Pancreas (tissue), 10 donors: ENCODE measurements at places on chromosomes 6 and 20.

GRCh38 chr6:144246988-144247387 lies 38.1 kb upstream of the UTRN start:
- H3K4me1 ChIP-seq, result no peaks in the 10 kb centered on the region
- DNase-seq, result no peak
- H3K4me3 ChIP-seq, result no peak overlapping the region
- no peaks in the 10 kb centered on the region for H3K27me3 ChIP-seq

DNA sequence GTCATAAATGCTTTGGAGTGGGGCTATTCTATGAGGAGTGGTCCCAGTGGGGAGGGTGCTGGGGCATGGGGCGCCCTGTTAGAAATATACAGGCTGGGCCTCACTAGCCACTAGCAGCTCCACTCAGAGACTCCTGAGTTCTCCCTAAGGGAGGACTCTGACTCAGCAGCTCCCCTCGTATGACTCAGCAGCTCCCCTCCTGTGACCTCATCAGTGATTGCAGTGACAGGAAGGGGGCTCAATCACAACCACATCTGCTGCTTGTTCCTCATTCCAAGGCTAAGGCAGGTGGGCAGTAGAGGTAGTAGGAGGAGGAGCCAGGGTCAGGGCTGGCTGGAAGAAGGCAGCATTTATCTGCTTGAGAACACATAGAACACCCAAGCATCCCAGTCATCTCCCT lies 73.7 kb downstream of the PRND start:
- no peak overlapping the region for H3K27ac ChIP-seq
- no peaks in the 10 kb centered on the region for H3K36me3 ChIP-seq
- H3K27me3 ChIP-seq, result no peaks in the 10 kb centered on the region
- no peaks in the 10 kb centered on the region for H3K4me1 ChIP-seq
- no peak for DNase-seq

- H3K27ac ChIP-seq, result no peak overlapping the region
- no peaks in the 10 kb centered on the region for H3K27me3 ChIP-seq
- H3K4me1 ChIP-seq, result no peaks in the 10 kb centered on the region
- no peak overlapping the region for H3K4me3 ChIP-seq
- no peak for DNase-seq
- no peaks in the 10 kb centered on the region for H3K36me3 ChIP-seq
These were observed 413.2 kb downstream of the GJA1 start for GRCh38 chr6:121848523-121849255.

GRCh38 chr6:160353950-160354496 lies 5.8 kb downstream of the SLC22A3 start:
- no peak overlapping the region for H3K4me3 ChIP-seq
- no peaks in the 10 kb centered on the region for H3K4me1 ChIP-seq
- no peak overlapping the region for H3K27ac ChIP-seq
- DNase-seq, result no peak

- DNase-seq, result no peak
- no peaks in the 10 kb centered on the region for H3K27me3 ChIP-seq
- no peak overlapping the region for H3K4me3 ChIP-seq
- H3K4me1 ChIP-seq, result no peaks in the 10 kb centered on the region
These were observed 32.4 kb upstream of the TPBG start for GRCh38 chr6:82331031-82331773.
